ENCODE measurements at places on chromosomes 16 and 17.

- DNase-seq: no peak
These were observed 18.8 kb downstream of the TOM1L1 start for GRCh38 chr17:54919425-54919824.

DNA sequence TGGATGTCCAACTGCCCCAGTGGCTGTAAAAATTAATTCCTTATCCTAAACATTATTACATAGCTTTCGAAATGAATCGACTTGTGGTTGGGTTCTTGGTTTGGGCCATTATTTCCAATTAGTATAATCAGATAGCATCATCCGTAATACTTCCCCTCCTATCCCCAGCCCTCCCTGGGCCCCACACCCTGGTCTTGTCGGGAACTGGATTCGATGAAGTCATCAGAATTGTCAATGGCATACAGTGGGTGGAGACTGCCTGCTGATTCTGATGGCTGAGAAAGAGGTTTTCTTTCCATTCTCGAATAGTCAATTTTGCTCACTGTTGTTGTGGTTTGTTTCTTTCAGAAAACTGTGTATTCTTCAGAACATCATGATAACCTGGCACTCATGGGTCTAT, 395.1 kb downstream of the SEC14L1 start:
- no peak for DNase-seq

DNA sequence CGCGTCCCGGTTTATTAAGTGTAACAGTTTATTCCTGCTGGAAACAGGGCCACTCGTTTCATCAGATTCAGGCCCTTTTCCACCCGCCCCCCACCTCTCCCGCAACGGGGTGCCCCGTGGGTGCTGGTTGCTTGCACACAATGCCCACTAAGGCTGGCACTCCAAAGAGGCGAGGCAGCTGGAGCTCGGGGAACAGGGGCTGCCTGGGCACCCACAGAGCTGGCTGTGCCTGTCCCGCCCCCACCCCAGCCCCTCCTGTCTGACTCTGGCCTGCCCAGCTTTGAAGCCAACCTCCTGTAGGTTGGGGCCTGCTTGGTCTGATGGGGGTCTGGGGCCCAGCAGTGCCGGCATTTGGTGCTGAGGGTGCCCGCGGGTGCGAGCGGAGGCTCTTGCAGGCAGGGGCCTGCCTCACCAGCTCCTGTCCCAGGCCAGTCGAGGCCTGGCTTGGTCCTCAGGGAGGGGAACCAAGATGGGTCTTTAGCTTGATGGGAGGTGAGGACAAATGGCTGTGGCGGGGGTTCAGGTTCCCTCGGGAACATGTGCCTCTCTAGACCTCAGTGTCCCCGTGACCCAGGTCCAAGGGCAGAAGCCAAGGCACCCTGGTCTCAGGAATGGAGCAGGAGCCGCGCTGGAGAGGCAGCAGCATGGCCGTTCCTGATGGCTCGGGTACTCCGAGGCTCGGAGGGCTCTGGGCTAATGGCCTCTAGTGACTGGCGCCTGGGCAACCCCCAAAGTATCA, 20.1 kb downstream of the MYBBP1A start:
- DNase-seq: no peak

GRCh38 chr17:13114601-13115031, 96.8 kb upstream of the ELAC2 start:
- DNase-seq: peak; percentile 1

- no peak for DNase-seq
These were observed 8.0 kb downstream of the OR1F1 start for GRCh38 chr16:3195975-3196374.

All from NCI-H345 (cell line).